Left lung (tissue), 14 donors: ENCODE measurements at places on chromosomes 7 and 10.
A peak's percentile ranks its signal among the peaks of the same experiment; 100 is the strongest.

- no peaks in the 10 kb centered on the region for H3K4me1 ChIP-seq
- no peak overlapping the region for H3K27ac ChIP-seq
- H3K36me3 ChIP-seq, result no peaks in the 10 kb centered on the region
- no peaks in the 10 kb centered on the region for H3K27me3 ChIP-seq
- no peak overlapping the region for H3K4me3 ChIP-seq
- DNase-seq, result no peak
Observed at GRCh38 chr7:141301544-141301943, 227.7 kb downstream of the TMEM178B start.

- no peak overlapping the region for H3K4me3 ChIP-seq
- DNase-seq, result peak; percentile 69
- H3K27me3 ChIP-seq, result no peaks in the 10 kb centered on the region
- peak overlapping the region; percentile 63 for H3K27ac ChIP-seq
- peaks cover 50% of the 10 kb centered on the region for H3K4me1 ChIP-seq
Observed at GRCh38 chr10:30587522-30588031, 42.0 kb downstream of the LYZL2 start.

- H3K4me3 ChIP-seq, result no peak overlapping the region
- DNase-seq, result no peak
- no peak overlapping the region for H3K27ac ChIP-seq
- H3K36me3 ChIP-seq, result no peaks in the 10 kb centered on the region
- H3K4me1 ChIP-seq, result no peaks in the 10 kb centered on the region
Observed at GRCh38 chr7:46239846-46240245, 318.8 kb upstream of the IGFBP3 start.

- DNase-seq, result no peak
- H3K36me3 ChIP-seq, result no peaks in the 10 kb centered on the region
- H3K27ac ChIP-seq, result no peak overlapping the region
- no peaks in the 10 kb centered on the region for H3K27me3 ChIP-seq
- peaks cover 18% of the 10 kb centered on the region for H3K4me1 ChIP-seq
- no peak overlapping the region for H3K4me3 ChIP-seq
Observed at GRCh38 chr10:13993169-13993568, 337.6 kb downstream of the FRMD4A start.

DNA sequence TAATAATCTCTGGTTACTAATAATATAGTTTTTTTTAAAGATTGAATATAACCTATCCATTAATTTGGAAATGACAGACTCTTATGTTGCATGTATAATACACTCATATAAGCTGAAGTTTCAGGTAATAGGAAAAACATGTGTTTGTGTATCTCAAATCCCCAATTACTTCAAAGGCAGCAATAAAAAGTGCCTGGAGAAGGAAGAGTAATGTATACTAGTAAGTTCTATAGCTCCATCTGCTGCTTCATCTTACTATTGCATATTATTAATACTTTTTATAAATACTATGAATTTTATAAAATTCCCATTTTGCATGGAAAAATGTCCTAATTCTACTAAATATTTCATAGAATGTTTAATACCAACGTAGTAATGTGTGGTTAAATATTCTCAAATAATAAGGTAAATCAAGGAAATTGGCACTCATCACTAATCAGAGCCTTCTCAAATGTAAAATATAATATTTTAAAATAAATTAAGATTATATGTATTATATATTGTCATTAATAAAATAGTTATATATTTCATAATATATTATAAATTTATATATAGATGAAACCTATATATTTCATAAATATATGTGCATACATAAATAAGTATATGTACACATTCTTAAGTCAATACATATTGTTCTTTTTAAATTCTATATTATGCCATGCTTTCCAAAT lies 311.9 kb downstream of the HGF start:
- no peaks in the 10 kb centered on the region for H3K27me3 ChIP-seq
- H3K36me3 ChIP-seq, result no peaks in the 10 kb centered on the region
- no peak overlapping the region for H3K27ac ChIP-seq
- no peak for DNase-seq

GRCh38 chr10:113872139-113873030 lies 17.9 kb downstream of the NHLRC2 start:
- no peak overlapping the region for H3K4me3 ChIP-seq
- H3K4me1 ChIP-seq, result no peaks in the 10 kb centered on the region
- no peak for DNase-seq
- peaks cover 16% of the 10 kb centered on the region for H3K36me3 ChIP-seq

GRCh38 chr7:84251277-84251781 lies 56.7 kb upstream of the SEMA3A start:
- H3K4me3 ChIP-seq, result no peak overlapping the region
- no peaks in the 10 kb centered on the region for H3K27me3 ChIP-seq

DNA sequence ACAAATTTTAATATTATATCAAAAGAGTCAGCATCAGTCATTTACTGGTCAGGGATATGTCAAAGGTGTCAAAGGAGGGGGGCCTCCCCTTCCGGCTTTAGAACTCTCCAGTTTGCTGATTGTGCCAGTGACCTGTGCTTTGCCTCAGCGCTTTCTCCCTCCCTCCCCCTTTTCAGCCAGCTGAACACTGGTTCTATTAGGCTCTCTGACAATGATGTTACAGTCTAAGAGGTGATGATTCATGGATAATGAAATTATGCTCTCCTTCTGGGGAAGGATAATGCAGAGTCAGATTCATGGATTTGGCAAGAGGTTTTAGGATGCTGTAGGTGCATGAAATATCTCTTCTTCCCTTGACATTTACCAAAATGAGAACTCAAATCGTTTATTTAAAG lies 6.1 kb downstream of the LRRTM3 start:
- H3K36me3 ChIP-seq, result no peaks in the 10 kb centered on the region
- DNase-seq, result no peak
- peaks cover 41% of the 10 kb centered on the region for H3K27me3 ChIP-seq
- H3K27ac ChIP-seq, result no peak overlapping the region
- H3K4me3 ChIP-seq, result no peak overlapping the region
